ENCODE measurements at places on chromosomes 12 and 14. TPM values are rescaled to one million over a fixed set of nuclear protein-coding genes. Genes with fewer than 3 reads are reported as not detected.

DNA sequence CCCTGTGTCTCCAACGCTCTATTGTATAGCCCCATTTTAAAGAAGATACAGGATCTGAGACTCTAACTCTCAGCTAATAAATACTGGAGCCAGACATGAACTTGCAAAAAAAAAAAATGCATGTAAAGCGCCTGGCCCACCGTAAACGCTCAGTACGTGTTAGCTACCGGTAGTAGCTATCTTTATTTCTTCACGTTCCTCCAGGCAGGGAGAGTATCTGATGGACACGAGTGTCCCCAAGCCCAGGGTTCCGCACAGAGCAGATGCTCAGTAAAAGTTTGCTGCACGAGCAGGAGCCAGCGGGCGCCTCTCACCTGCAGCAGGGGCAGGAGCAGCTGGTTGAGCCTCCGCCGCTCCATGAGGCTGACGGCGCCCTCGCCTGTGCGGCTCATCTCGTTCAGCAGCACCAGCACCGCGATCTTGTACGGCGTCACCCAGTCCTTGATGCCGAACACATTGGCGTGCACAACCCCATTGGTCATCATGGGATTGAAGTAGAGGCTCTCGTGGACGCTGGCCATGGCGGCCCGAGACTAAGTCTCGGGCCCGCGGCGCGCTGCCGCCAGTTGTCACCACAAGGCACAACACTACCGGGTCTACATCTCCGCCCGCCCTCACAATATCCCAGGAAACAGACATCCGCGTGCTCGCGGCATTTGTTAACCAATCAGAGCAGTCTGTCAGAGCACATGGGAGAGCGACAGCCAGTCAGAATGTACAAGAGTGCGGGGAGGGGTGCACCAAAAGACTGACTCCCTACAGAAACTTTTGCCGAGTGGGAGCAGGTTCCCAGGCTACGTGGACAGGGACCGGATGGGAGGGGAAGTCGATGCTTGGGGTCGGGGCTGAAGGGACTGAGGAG, at the start of gene ANAPC5:
ANAPC5 (minus strand) TSS at position 592 of the 862 bp plus-strand sequence; CDS start at position 521, 71 bp downstream.
- peaks cover 2% of the 10 kb centered on the region for H3K27me3 ChIP-seq
- H3K27ac ChIP-seq, result peak within 1 kb of the TSS; percentile 91
- H3K36me3 ChIP-seq, result no peaks in the 10 kb centered on the region

DNA sequence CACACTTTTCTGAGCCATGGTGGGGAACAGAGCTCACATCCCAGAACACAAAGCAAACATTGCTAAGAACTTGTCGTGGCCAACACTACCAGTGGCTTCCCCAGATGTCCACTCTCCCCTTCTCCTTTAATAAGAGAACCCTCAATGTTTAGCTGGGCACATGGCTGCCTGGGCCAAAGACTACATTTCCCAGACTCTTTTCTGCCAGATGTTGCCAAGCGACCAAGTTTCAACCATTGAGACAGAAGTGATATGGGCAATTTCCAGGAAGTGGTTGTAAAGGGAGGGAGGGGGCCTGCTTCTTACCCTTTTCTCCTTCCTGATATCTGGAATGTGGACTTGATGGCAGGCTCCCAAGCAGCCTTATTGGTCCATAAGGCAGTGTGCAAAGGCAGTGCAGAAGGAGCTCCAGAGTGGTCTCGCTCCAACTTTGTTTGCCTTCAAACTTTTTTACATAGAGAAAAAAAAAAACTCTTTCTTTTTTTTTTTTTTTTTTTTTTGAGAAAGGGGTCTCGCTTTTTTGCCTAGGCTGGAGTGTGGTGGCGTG, 24.9 kb upstream of the JDP2 start:
- H3K27ac ChIP-seq, result no peak overlapping the region
- no peak for DNase-seq
- peaks cover 4% of the 10 kb centered on the region for H3K4me1 ChIP-seq
- peaks cover 3% of the 10 kb centered on the region for H3K36me3 ChIP-seq
- no peaks in the 10 kb centered on the region for H3K27me3 ChIP-seq

Gene ENDOU
- total RNA-seq, result not detected

Gene IL22
- not detected for total RNA-seq

DNA sequence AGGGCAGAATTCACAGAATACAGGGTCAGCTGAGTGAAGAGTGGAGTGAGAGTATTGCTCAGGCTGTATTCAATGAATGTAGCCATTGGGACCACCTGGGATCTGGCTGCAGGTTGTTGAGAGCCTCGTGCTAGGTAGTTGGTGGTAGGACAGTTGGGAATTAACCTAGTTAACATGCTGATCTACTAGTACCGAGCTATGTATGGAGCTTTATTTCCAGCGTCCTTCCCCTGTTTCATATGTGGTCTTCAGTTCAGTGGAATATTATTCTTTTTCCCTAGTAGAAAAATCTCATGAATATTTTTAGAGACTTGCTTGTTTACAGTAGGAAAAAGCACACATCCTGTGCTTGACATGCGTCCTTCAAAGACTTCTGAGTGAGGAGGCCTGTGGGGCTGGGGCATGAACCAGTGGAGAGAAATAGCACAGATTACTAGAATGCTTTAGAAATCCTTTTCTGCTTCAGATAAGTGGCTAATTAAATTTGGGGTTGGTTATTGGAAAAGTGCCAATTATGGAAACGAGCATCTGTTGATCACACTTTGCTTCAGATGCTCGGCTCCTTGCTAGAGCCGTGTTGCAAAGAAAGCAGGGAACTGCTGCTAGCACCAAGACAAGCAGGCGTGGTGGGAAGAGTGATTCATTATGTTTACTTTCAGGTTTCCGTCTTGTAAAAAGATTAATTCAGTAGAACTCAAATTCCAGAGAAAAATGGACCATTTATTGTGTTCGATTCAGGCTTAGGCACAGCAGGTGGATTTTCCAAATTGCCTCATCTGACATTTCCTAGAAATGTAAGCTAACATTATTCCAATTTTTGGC, 53.6 kb downstream of the ARF6 start:
- no peak overlapping the region for H3K4me3 ChIP-seq
- H3K27me3 ChIP-seq, result no peaks in the 10 kb centered on the region
- no peak for DNase-seq

GRCh38 chr12:22287776-22288621, 46.5 kb downstream of the ST8SIA1 start:
- H3K4me3 ChIP-seq, result no peak overlapping the region
- no peak for DNase-seq
- H3K4me1 ChIP-seq, result peaks cover 25% of the 10 kb centered on the region
- H3K36me3 ChIP-seq, result peaks cover 24% of the 10 kb centered on the region

DNA sequence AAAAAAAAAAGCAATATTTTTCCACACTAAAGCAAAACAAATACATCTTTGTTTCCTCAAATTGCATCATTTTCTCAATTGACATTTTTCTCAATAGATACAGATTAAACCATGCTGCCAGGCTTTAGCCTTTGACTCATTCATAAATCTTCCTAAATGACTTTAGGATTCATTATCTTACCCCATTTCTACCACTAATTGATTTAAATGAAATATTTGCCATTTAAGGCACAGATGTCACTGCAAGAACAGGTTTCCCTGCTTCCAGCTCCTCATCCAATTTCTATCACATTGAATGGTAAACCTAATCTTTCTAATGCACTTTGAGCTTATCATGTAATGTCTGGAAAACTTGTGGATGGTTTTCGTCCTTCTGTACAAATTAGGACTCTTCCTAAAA, 298.7 kb downstream of the RPL10L start:
- no peak overlapping the region for H3K27ac ChIP-seq
- no peaks in the 10 kb centered on the region for H3K36me3 ChIP-seq
- no peaks in the 10 kb centered on the region for H3K4me1 ChIP-seq
- H3K4me3 ChIP-seq, result no peak overlapping the region
- H3K27me3 ChIP-seq, result no peaks in the 10 kb centered on the region
- no peak for DNase-seq

GRCh38 chr12:40261937-40262336, 37.1 kb downstream of the LRRK2 start:
- no peak overlapping the region for H3K4me3 ChIP-seq
- H3K27me3 ChIP-seq, result no peaks in the 10 kb centered on the region
- no peaks in the 10 kb centered on the region for H3K4me1 ChIP-seq
- DNase-seq, result no peak

Data from neural crest cell (in vitro differentiated cells).